Vein endothelial cell (primary cell): ENCODE measurements at places on chromosomes 13 and 19. TPM values are rescaled to one million over a fixed set of nuclear protein-coding genes. Genes with fewer than 3 reads are reported as not detected.

The DKKL1 gene
- 0.98 TPM in 1 of 2 replicates, not detected in the other for total RNA-seq

The F7 gene
- total RNA-seq: not detected in 2 replicates

The VSTM2B gene
- not detected in 2 replicates for total RNA-seq

The HTR2A gene
- total RNA-seq: not detected in 2 replicates

The CD79A gene
- 0.33 TPM in 1 of 2 replicates, not detected in the other for total RNA-seq

The NAPSA gene
- total RNA-seq: under 0.01 TPM in 2 replicates

The LILRB5 gene
- not detected in 2 replicates for total RNA-seq
